Heart right ventricle (tissue), 16 donors: ENCODE measurements at places on chromosomes 13 and 19. TPM values are rescaled to one million over a fixed set of nuclear protein-coding genes. Genes with fewer than 3 reads are reported as not detected.

EPN1 gene
- total RNA-seq: 137 TPM

ATXN8OS gene
- total RNA-seq: not detected

DNA sequence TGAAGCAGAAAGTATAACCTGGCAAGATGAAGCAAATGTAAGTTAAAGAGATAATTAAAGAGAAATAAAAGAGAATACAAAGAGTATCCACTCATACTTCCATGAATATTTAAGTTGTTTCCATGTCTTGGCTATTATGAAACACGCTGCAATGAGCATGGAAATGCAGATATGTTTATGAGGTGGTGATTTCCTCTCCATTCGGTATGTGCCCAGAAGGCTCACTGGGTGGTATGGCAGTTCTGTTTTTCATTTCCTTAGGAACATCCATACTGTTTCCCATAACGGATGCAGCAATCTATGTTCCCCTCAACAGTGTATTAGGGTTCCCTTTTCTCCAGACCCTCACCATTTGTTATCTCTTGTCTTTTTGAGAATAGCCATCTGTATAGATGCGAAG is 272.6 kb upstream of the SOX21 start:
- no peaks in the 10 kb centered on the region for H3K36me3 ChIP-seq
- no peaks in the 10 kb centered on the region for H3K27me3 ChIP-seq
- DNase-seq: no peak
- no peaks in the 10 kb centered on the region for H3K4me1 ChIP-seq

DNA sequence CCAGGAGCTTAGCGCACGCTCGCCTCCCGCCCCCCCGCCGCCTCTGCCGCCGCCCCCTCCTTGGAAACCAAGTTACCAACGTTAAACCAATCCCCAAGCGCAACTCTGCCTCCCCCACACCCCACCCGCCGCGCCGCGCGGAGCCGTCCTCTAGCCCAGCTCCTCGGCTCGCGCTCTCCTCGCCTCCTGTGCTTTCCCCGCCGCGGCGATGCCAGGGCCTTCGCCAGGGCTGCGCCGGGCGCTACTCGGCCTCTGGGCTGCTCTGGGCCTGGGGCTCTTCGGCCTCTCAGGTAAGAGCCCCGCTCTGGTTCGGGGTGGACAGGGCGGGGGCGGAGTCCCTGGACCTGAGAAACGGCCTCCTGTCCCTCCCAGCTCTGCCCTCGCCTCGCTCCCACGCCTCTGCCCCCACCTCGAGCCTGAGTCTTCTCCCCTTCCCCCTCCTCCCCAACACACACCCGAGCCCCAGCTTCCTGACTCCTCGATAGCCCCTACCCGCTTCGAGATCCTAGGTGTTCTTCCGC is at the start of gene ICAM5:
Gene ICAM5 (plus strand): TSS at position 117 of the 521 bp plus-strand sequence. CDS start 92 bp downstream, at position 209.
- no peak within 1 kb of the TSS for H3K27ac ChIP-seq
- peak within 1 kb of the TSS; percentile 46 for H3K4me3 ChIP-seq
- peaks cover 79% of the 10 kb centered on the region for H3K27me3 ChIP-seq
- no peak for DNase-seq

GRCh38 chr19:38792250-38793111 is 3.5 kb downstream of the LGALS7B start:
- peaks cover 3% of the 10 kb centered on the region for H3K4me1 ChIP-seq
- no peaks in the 10 kb centered on the region for H3K27me3 ChIP-seq
- no peak overlapping the region for H3K4me3 ChIP-seq
- H3K36me3 ChIP-seq: no peaks in the 10 kb centered on the region
- peak overlapping the region; percentile 3 for H3K27ac ChIP-seq

DNA sequence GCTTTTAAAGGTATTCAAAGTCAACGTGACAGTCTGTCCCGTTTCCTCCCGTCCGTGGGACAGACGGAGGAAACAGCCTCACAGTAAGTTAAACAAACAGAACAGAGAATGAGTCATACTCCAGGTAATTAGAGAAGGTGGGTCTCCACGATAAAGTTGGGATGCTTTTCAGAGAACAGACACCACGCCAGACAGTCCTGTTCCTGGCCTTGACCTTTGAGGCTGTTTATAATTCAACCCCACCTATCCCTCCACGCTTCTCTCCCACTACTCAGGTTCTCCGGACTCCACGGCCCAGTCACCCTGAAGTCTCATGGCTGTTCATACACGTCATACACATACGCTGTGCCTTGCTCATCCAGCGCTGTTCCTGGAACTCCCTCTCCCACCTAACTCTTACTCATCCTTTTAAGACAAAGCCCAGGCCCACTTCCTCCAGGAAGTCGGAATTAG is 42.5 kb downstream of the ARHGEF18 start:
- H3K4me3 ChIP-seq: no peak overlapping the region
- no peak overlapping the region for H3K27ac ChIP-seq
- DNase-seq: no peak
- H3K27me3 ChIP-seq: no peaks in the 10 kb centered on the region

- DNase-seq: no peak
- no peaks in the 10 kb centered on the region for H3K36me3 ChIP-seq
- no peak overlapping the region for H3K4me3 ChIP-seq
- H3K27ac ChIP-seq: no peak overlapping the region
- no peaks in the 10 kb centered on the region for H3K27me3 ChIP-seq
Observed at GRCh38 chr13:48559638-48560320, 26.9 kb upstream of the RCBTB2 start.

DNA sequence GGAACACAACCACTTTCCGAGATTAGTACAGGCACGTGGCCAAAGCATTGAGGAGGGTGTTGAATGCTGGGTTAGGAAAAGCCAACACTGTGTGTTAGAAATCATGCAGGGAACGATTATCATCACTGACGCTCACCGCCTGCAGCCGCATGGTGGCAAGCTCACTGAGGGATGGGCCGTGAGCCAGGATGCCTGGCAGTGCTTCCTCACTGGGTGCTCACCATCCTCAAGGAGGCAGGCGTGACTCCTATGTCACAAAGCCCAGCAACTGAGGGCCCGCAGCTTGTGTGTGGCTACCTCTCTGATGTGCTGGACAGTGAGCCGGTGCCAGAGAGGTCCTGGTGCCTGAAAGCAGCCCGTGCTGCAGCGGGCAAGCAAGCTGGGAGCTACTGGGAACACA is 30.4 kb upstream of the TIMM44 start:
- H3K4me3 ChIP-seq: no peak overlapping the region
- peaks cover 30% of the 10 kb centered on the region for H3K4me1 ChIP-seq
- H3K27me3 ChIP-seq: no peaks in the 10 kb centered on the region
- peaks cover 95% of the 10 kb centered on the region for H3K36me3 ChIP-seq
- DNase-seq: peak; percentile 66

- H3K27me3 ChIP-seq: no peaks in the 10 kb centered on the region
- no peaks in the 10 kb centered on the region for H3K36me3 ChIP-seq
- H3K4me1 ChIP-seq: no peaks in the 10 kb centered on the region
Observed at GRCh38 chr13:46831588-46832194, 34.7 kb upstream of the ESD start.

GRCh38 chr13:101673360-101674105 is 221.1 kb downstream of the ITGBL1 start:
- no peak for DNase-seq
- no peak overlapping the region for H3K27ac ChIP-seq
- no peaks in the 10 kb centered on the region for H3K4me1 ChIP-seq

GRCh38 chr19:1318678-1319471 is 33.2 kb downstream of the EFNA2 start:
- H3K27ac ChIP-seq: no peak overlapping the region
- peaks cover 66% of the 10 kb centered on the region for H3K27me3 ChIP-seq
- DNase-seq: no peak
- H3K36me3 ChIP-seq: no peaks in the 10 kb centered on the region
- H3K4me1 ChIP-seq: peaks cover 4% of the 10 kb centered on the region
- H3K4me3 ChIP-seq: no peak overlapping the region

- peaks cover 4% of the 10 kb centered on the region for H3K27me3 ChIP-seq
- peaks cover 24% of the 10 kb centered on the region for H3K4me1 ChIP-seq
- peaks cover 42% of the 10 kb centered on the region for H3K36me3 ChIP-seq
- H3K27ac ChIP-seq: no peak overlapping the region
- DNase-seq: no peak
Observed at GRCh38 chr19:14476673-14477401, 1.7 kb upstream of the PTGER1 start.

DNA sequence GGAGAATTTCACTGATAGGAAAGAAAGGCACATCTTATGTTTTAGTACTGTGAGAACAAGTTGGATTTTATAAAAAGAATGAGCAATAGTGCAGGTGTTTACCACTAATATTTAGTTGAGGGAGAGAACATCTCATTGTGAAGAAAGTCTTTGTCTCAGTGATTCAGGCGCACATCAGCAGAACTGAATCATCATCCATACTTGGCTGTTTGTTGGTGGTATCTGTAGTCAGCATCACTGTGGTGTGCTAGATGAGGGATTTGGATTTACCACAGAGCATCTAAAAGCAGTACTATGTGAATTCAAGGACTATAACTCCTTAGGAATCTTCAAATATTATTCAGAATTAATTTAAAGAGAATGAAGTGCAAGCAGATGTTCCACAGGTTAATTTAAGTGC is 1380.5 kb upstream of the ATXN8OS start:
- H3K4me3 ChIP-seq: no peak overlapping the region
- no peaks in the 10 kb centered on the region for H3K4me1 ChIP-seq
- DNase-seq: no peak
- no peaks in the 10 kb centered on the region for H3K36me3 ChIP-seq
- no peak overlapping the region for H3K27ac ChIP-seq

DNA sequence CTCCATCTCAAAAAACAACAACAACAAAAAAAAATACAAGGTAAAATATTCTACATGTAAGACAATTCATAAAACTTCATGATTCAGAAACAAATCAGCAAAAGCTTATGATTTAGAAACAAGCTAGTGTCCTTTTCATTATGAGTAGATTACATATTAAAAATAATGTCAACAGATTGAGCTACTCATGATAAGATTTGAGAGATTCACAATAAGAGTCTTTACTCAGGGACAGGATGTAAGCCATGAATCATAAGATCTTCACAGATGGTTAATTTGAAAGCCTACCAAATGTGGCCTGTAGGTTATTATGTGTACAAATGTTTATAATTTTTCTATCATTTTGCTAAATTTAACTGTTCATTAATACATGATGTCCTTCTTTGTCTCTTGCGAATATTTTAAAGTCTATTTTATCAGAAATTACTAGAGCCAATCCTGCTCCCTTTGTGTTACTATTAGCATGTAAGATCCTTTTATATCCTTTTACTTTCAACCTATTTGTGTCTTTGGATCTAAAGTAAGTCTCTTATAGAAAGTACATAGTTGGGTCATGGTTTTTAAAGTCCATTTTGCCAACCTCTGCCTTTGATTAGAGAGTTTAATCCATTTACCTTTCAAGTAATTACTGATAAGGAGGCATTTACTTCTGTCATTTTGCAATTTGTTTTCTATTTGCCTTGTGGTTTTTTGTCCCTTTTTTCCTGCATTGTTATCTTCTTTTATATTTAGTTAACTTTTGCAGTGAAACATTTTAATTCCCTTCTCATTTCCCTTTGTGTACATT is 68.3 kb upstream of the RXFP2 start:
- no peak overlapping the region for H3K4me3 ChIP-seq
- no peak overlapping the region for H3K27ac ChIP-seq
- no peaks in the 10 kb centered on the region for H3K27me3 ChIP-seq
- DNase-seq: no peak
